Activated naive CD4-positive, alpha-beta T cell treated with anti-CD3 and anti-CD28 coated beads, Interleukin-2, amount 50 U/mL, for 72 hours (primary cell): ENCODE measurements at places on chromosomes 4 and X.

GRCh38 chr4:14906805-14907204, 95.5 kb upstream of the CPEB2 start:
- DNase-seq: no peak

GRCh38 chrX:370963-371745, 15.6 kb downstream of the PPP2R3B start:
- no peak for DNase-seq

DNA sequence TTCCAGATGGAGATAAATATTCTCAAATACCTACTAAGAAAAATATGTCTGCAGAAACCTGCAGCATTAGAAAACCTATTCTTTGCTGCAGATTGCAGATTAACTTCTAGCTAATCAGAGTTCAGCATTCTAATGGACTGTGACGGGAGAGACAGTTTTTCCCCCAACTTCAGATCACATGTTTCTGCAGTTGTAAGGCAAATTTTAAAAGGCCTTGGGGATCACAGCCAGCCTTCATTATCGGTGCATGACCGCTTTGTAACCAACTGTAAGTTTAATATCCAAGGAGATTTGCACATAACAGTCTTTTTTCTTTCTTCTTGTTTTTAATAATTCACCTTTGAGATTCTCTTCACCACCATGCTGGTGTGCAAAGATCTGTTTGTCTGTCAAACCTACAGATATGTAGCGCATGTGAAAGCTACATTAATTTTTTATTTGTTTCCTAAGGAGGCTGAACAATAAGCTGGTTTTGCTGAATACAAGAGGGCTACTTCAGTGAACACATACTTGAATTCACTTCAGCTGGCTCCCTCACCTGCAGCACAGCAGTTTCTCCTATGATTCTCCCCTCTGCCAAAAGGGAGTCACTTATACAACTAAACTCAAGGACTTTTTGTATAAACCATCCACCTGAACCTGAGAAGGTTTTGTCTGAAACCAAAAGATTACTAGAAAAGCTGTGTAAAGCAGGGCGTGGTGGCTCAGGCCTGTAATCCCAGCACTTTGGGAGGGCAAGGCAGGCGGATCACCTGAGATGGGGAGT, 488.5 kb downstream of the RPA4 start:
- DNase-seq: no peak

DNA sequence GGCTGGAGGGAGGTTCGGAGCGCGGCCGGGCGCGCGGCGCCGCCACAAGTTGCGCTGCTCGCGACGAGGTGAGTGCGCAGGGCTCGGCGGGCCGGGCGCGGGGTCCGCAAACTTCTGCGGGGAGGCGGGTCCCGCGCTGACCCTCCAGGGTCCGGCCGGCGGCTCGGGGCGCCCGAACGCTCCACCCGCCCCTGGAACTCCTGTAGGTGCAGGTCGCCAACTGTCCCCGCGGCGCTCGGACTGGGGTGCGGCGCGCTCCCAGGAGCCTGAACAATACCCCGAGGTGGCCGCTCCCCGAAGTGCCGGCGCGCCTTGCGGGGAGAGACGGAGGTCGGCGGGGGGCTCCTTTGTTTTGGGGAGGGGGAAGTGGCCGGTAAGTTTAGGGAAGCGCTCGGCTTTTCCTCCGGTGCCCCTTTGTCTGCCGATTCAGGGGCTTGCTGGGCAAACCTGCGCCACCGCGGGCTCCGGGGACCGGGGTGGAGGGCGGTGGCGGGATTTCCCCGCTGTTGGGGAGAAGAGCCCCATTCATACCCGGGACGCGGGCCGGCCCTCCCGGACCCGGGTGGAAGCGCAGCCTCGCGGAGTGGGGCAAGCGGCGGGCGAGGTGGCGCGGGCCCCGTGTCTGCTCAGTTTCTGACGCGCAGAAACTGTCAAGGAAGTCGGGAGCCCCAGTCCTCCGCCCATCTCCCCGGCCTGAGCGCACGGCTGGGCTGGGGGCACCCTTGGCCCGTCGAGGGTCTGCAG, 694 bp downstream of the TBL1X start:
- peak; percentile 26 for DNase-seq

DNA sequence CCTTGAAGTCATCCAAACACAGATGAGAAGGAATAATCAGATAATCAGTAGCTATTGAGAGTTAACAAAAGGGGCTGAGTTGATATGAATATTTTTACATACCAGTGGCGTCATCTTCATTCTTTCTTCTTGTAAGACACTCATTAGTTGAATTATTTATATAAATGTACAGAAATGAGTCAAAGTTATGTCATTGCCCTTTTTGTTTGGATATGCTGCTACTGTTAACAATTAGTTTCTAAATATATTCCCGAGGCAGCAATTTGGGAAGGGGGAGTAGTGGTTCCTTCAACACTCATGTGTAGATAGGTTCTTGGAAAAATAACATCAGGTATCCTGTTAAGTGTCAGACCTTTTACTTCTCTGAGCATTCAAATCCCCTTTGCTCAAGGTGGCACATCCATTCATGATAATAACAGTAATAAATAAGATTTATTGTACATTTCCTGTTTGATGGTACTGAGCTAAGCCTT, 436.6 kb downstream of the SPRY1 start:
- no peak for DNase-seq

DNA sequence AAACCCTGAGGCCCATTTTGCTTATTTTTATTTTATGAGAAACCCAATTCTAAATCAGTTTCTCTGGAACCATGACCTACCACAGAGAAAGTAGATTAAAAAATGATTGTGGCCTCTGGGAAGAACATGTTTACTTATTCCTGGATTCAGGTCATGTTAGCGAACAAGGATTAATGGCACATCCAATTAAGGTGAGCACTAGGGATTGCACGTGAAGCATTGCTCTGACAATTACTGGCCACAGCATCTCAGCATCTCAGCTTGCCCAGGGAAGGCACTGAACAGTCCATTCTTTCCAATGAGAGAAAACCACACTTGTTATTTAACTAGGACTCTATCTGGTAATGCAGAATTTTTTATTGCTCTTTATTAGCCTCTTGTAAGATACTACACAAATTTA, 119.8 kb downstream of the ZNF330 start:
- DNase-seq: no peak

- DNase-seq: no peak
Measured at GRCh38 chr4:48795108-48795507, 15.0 kb upstream of the FRYL start.

GRCh38 chr4:39846705-39847104, 131.0 kb downstream of the PDS5A start:
- DNase-seq: no peak

GRCh38 chr4:17773135-17773698, 8.2 kb downstream of the FAM184B start:
- no peak for DNase-seq

DNA sequence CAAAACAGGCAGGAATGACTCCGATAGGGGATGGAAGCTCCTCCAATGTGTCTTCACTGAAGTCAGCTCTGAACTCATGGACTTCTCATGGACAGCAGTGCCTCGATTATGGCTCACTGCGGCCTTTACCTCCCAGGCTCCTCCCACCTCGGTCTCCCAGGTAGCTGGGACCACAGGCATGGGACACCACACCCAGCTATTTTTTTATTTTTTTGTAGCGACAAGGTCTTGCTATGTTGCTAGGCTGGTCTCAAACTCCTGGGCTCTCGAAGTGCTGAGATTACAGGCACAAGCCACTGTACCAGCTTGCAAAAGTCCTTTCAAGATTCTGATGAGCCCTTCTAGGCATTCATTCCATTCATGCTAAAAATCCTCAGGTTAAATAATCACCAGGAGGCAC, 181.5 kb downstream of the NSUN7 start:
- no peak for DNase-seq

DNA sequence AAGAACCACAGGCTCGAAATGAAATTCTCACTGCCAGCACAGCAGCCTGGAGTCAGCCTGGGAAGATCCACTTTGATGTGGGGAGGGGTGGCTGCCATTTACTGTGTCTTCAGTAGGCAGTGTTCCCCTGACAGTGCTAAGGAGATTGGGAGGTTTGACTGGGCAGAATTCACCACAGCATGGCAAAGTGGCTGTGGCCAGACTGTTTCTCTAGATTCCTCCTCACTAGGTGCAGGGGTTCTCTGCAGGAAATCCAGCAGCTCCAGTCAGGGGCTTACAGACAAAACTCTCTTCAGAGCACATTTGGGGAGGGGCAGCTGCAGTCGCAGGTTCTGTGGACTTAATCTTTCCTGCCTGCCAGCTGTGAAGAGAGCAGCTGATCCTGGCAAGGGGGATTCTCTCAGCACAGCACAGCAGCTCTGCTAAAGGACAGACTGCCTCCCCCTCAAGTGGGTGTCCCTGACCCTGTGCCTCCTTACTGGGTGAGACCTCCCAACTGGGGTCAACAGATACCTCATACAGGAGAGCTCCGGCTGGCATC, 1174.0 kb downstream of the RAPGEF2 start:
- no peak for DNase-seq

DNA sequence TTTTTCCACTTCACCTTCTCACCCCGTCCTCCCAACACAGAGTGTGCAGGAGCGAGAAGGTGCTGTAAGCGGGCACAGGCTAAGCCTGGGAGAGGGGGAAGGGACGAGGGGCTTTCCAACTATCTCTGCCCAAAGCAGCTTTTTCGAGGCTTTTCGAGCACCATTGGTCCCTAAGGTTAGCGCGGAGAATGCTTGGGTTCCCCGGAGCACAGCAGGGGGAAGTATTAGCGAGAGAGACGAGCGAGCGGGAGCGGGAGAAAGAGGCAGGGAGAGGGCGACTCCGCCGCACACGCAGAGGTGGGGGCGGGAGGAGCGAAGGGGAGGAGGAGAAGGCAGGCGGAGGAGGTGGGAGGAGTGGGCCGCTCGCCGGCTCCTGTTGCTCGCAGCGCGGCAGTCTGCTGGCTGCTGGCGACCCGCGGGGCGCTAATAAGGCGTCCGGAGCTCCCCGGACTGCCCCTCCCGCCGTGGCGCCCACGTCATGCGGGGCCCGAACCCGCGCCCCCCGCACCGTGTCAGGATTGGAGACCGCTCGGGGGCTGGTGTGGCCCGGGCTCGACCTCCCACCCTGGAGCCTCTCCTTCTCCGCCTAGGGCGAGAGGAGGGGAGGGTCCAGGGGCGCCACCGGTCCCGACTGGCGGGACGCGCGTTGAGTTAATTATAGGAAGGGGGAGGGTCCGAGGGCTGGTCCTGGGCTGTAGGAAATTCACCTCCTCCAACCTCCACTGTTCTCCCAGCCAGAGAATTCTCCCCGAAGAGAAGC, at the start of gene ADAMTS3:
TSS of gene ADAMTS3 (minus strand) at position 263 of the 760 bp plus-strand sequence. CDS start 459 bp downstream, outside the sequence.
- no peak for DNase-seq

DNA sequence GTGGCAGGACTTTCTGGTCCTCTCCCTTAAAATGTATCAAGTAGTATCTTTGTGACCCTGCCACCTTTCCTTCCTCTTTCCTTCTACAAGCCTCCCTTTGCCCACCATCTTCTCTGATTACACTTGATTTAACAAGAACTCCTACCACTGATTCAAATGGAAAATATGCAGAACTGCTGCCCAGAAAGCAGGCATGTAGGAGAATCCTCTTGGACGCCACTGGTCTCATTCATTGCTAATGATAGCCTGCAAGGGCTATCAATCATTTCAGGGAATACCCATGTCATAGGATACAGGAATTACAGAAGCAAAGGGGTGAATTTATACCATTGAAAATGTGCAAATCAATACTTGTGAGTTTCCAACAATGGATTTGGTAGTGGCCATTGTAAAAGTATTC, 294.6 kb upstream of the NRK start:
- no peak for DNase-seq

DNA sequence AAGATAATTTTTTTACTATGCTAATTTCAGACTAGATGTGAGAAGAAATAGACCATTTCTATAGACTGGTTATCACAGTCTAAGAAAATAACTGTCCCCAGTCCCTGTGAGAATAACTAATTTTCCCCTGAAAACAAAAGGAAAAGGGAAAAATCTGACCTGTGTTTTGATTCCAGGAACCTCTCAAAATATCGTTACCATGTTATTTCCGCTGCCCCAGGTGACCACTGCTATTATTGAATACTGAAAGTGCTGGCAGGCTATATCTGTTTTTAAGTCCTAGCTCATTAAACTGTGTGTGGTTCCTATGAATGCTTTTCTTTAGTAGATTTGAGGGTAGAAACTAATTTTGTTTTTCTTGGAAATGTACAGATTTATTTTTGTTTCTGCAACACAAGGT, 83.6 kb downstream of the GAB1 start:
- no peak for DNase-seq

- no peak for DNase-seq
Measured at GRCh38 chr4:157045507-157046127, 30.3 kb upstream of the GLRB start.

DNA sequence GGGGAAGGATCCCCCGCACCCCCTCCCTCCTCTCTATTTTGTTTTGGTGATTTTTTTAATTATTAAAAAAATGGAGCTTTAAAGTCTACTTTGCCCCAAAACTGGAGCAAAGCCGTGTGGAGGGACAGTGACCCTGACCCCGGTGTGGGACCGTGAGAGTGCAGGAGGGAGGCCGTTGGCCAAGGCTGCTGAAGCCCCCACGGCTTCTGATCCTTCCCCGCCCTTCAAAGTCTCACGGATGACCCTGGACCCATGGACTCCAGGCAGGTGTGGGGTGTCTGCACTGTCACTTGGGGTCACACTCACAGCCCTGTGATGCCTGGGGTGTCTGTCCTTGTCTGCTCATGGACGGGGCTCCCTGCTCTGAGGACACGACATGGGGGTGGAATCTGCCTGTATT, 133.3 kb downstream of the CPZ start:
- DNase-seq: no peak

- DNase-seq: no peak
Measured at GRCh38 chr4:45033676-45034419, 307.5 kb upstream of the GNPDA2 start.

DNA sequence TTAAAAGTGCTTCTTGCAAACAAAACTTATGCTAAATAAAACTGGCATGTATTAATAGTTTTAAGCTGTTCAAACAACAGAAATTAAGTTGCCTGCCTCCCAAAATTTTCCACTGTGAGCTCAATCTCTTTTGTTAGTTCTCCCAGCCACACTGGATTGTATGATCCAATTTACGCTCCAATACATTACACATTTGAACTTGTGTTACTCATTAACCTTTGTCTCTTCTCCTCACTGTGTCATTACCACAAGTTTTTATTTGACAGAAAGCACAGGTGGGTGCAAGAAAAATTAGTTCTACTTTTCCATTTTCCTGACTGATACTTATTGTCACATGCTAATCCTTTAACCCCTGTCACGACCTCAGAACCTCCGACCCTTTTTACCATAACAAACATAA, 55.5 kb downstream of the SHISA3 start:
- no peak for DNase-seq

- no peak for DNase-seq
Measured at GRCh38 chr4:61750810-61751209, 550.7 kb downstream of the ADGRL3 start.

DNA sequence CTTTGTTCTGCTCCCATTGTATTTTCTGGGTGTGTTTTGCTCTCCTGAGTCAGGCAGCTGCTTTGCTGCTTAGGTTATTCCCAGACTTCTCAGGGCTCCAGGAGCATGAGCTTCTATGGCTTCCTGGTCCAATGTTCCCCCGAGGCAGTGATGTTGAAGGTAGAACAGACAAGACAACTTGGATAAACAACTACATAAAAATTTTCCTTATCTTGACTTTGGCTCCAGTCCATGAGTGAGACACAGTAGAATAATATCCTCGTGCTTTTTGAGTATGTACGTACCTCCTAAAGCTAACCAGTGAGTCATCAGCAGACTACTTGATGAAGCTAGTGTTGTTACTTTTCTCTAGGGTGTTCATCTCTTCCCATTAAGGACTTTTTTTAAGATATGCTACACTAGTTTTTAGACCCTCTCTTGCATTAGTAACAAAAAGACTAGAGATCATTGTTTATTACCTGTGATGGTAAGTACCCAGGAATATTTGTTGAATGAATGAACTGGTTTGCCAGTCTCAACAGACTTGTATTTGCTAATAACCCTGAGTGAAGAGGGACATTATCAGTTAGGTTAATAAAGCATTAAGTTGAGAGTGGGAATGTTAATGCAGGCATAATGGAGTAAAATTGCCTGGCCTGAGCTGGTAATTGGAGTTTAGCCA, 131.9 kb downstream of the FHIP1A start:
- DNase-seq: no peak
